ENCODE measurements at places on chromosomes 11 and 22.

DNA sequence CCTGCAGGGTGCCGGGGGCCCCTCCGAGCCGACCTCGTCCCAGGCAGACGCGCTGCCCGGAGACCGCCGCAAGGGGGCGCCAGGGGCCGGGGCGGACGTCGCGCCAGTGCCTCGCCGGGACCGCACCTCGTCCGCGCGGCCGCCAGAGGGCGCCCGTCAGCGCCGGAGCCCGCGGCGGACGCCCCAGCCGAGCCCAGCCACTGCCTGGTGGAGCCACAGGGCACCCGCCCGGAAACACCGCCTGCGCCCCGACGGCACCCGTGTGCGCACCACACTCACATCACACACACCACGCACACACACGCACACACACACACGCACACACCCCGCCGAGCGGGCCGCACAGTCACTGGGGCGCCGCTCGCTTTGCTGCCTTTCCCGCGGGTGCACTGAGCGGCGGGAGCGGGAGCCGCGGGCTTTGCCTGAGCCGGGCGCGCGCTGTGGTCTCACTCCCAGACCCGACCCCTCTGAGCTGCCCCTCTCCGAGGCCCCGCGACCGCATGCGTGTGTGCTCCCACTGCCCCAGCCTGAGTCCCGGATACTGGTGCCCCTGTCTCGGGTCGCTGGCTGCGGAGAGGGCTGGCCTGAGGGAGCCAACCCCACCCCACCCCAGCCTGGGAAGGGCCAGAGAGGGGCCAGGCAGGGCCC is 449.3 kb downstream of the OPCML start:
- DNase-seq, result peak; percentile 77

GRCh38 chr11:15769203-15769602 is 587.1 kb downstream of the SOX6 start:
- no peak for DNase-seq

DNA sequence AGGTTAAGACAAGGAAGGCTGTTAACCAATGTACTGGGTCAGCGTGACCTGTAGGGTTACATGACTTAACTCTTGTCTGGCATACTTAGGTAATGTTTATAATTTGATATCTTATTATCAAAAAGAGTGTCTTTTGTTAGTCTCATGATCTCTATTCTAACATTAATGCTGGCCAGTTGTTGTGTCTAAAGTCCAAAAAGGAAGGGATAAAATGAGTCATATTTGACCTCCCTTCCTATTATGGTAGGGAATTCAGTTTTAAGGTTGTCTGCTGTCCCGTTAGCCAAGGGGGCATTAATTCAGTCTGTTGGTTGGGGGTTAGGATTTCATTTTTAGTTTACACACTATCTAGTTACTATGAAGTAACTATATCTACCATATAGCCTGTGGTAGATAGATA is 364.0 kb downstream of the GRM5 start:
- DNase-seq, result no peak

- no peak for DNase-seq
Observed at GRCh38 chr11:113091481-113091780, 130.2 kb downstream of the NCAM1 start.

- no peak for DNase-seq
Observed at GRCh38 chr22:36304429-36304828, 51.5 kb downstream of the APOL1 start.

DNA sequence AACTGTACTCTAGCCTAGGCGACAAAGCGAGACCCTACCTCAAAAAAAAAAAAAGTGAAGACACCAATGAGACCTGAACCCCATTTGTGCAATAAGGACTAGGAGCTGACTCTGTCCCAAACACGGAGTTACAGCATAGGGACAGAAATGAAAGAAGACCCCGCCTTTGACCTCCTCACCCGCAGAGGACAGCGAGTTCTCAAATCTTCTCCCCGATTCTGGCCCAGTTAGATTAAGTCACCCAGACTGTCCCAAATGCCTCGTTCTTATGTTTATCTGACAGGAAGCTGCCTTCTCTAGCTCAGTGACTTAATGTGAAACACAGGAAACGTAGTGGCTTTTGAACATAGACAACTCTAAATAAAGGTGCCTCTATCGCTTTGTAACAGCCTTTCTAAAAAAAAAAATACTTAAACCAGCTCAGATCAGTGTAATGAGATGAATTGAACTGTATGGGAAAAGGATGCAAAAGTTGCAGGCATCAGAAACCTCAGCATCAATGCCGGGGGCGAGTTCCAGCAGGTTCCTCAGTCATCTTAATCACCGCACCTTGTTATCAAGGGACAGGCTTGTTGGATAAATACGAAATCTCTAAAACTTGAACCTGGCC is 10.6 kb downstream of the MYH9 start:
- no peak for DNase-seq

DNA sequence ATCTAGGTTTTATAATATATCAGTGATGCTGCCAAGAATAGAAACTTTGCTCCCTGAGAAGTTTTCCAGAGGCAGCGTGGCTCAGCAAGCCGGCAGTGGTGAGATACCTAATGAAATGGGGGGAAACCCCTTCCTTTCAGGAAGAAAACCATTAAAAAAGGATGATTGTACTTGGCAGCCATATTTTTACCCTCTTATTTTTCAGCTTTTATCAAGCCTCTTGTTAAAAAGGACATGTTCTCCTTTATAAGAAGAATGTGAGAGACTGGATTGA is 9.0 kb upstream of the ME3 start:
- DNase-seq, result no peak

DNA sequence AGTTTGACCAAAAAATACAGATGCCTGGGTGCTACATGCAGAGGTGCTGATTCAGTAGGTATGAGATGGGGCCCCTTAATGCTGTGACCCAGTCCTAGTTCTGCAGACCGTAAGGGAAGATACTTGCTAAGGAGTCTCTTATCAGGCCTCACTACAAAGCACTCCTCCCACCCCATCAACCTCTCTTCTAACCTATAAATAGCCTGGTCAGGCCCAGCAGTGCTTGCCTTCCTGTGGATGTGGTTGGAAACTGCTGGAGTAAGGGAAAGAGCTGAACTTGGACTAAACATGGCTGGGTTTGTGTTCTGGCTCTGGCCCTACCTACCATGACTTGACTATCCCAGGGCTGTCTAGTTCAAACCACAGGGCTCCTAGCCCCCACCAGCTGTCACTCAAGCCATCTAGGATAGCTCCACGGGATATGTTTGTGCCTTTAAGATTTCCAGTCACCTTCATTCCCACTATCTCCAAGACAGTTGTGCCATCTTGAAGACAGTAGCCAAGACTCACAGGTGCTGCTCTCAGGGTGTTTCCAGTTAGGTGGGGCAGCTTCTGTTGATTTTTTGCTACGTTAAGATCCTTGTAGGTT is 9.5 kb upstream of the DKK3 start:
- DNase-seq, result no peak

GRCh38 chr11:108916290-108916689 is 251.4 kb downstream of the DDX10 start:
- DNase-seq, result no peak

DNA sequence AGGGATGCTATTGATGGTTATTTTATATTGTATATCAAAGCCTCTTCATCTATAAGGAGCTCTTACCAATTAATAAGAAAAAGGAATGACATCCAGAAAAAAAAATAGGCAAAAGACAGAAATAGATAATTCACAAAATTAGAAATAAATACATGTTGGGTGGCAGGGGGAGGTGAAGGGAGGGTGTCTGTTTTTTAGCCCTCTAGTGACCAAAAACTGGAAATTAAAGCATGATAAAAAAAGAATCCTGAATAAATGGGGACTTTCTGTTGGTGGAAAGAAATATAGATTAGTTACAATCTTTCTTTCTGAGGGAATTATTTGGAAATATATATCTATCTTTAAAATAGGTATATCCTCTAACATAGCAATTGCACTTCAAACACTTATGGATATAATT is 42.0 kb upstream of the TTC36 start:
- DNase-seq, result no peak

- DNase-seq, result no peak
Observed at GRCh38 chr11:8747173-8747572, 64.6 kb downstream of the RPL27A start.

GRCh38 chr11:118633319-118633690 is 25.9 kb downstream of the PHLDB1 start:
- no peak for DNase-seq

DNA sequence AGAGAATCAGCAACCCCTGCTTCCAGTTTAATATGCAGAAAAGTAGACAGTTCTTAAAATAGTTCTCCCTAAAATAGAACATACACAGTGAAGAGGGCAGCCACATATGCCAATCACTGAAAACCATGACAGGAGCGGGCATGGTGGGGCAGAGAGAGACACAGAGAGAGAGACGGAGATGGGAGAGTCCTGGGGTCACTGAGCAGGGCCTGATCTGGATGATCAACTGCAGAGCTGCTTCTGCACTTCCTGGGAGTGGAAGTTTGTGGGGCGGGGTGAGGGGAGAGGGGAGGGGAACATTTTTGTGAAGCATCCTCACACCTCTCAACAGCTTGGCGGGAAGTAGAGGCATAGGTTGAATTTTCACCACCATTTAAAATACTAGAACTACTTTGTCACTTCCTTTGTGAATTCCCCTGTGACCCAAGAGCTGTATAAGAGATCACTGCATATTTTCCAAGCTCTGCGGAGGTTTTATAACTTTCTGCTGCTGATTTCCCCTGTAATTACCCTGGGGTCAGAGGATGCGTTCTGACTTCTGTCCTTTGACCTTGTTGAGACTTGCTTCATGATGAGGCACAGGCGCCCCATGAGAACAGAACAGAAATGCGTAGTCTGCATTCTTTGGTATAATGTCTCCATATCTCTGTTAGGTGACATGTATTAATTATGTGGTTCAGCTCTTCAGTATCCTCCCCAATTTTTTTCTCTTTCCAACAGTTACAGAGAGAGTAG is 419.4 kb downstream of the BRD1 start:
- peak; percentile 26 for DNase-seq

GRCh38 chr11:134530636-134531326 is 118.7 kb upstream of the B3GAT1 start:
- peak; percentile 34 for DNase-seq

DNA sequence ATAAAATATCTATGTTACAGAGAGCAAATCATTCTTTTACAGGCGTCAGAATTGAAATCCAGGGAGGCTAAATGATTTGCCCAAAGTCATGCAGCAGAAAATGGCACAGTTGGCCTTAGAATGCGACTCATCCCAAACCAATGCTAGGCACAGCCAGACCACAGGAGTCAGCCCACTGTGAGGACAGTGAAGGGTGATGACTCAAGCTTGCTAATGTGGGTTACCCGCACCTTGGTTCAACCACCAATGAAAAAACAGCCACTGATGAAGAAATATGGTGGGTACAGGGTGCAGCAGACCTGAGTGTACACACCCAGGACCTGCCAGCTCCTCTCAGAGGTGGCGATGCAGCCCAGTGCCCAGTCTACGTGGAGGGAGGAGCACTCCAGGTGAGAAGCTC is 89.7 kb downstream of the ZC3H12C start:
- DNase-seq, result no peak

DNA sequence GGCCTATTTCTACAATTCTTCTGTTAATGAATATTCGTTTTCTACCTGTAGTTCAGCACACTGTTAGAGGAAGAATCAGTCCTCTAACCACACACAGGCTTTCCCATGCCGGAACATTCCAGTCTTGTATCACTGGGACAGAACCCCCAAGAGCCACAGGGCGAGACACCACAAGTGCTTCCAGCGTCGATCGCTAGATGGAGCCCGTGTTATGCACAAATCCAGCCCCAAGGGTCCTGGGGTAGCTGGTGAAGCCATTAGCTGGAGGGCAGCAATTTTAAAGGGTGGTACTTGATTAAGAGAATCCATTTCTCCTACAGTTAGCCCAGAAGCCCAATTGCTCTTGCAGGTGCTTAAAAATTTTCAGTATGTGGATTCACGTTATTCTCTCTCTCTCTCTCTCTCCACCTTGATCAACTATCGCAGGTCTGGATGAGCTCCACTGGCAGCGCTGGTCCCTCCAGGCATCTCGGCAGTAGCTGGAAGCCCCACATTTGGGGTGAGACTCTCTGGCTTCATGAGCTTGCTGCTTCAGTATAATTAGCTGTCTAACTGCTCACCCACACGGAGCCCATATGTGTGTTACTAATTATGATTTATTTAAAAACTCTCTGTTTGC is 148.2 kb upstream of the SNX19 start:
- peak; percentile 69 for DNase-seq

- no peak for DNase-seq
Observed at GRCh38 chr11:13073119-13073981, 64.2 kb downstream of the RASSF10 start.

DNA sequence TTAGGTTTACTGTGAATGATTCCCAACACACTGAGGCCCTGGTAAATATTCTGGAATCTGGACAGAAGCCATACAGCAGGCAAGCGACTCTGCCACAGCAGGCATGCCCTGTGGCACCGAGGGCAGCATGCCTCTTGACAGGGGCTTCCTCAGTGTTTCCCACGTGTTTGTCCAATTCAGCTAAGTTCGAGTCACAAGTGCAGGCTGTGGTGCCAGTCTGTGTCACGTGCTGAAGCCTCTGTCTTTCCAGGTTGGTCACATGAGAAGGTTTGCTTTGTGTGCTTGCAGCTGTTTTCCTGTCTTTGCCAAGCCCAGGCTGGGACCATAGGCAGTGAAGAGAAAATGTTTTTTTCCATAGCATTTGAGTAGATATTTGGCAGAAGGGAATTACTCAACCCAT is 2.4 kb upstream of the PPFIBP2 start:
- no peak for DNase-seq

GRCh38 chr11:72305891-72306585 is 62.1 kb upstream of the PHOX2A start:
- no peak for DNase-seq

- no peak for DNase-seq
Observed at GRCh38 chr11:134398079-134398444, 14.0 kb downstream of the B3GAT1 start.

DNA sequence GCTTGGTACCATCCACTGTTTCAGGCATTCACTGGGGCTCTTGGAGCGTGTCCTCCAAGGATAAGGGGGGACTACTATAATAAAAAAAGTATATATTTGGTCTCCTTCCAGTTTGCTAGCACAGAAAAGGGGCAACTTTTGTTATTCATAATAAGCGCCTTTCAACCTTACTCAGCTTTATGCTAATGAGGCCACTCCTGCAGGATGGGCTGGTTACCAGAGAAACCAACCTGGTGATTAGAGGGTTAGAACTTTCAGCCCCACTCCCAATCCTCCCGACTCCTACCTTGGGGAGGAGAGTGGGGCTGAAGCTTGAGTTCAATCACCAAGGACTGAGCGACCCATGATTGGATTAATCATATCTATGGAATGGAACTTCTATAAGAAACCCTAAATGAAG is 31.8 kb downstream of the PPFIBP2 start:
- DNase-seq, result no peak

Measured in sciatic nerve (tissue), 2 donors.